ENCODE measurements at places on chromosomes 4 and X.

DNA sequence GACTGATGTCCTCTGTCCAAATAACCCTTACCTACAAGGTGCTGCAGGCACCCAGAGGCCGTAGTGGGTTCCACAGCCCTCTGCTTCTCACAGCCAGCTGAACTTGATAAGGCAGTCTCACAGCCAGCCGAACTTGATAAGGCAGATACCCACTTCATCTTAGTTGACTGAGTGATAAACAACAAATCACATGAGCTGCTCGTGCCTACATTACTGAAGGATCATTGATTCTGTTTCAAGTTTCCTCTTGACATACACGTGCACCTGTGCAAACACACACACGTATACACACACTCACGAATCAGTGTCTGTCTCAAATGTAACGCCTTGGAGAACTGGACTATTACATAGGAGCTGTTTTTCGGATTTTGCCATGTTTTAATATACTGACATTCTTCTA is 276.3 kb downstream of the DCTD start:
- no peak for DNase-seq

DNA sequence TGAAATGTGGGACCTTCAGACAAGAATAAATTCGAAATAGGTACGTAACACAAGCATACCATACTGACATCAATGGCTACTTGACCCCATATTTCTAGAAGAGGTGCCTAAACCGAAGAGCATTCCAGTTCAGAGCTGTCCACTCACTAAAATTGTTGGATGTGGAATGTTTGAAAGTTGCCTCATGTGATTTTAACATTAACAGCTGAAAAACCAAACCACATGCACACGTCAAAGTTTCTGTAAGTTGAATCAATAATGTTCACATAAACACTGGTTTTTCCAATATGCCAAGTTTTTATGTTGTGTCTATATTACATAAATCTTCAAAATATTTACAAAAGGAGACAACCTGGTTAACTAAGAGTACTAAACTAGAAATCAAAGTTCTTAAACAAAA is 3.5 kb downstream of the UBE2D3 start:
- no peak for DNase-seq

- no peak for DNase-seq
Measured at GRCh38 chrX:20664774-20665173, 398.1 kb upstream of the RPS6KA3 start.

- peak; percentile 76 for DNase-seq
Measured at GRCh38 chr4:113355550-113356371, 306.3 kb downstream of the ANK2 start.

DNA sequence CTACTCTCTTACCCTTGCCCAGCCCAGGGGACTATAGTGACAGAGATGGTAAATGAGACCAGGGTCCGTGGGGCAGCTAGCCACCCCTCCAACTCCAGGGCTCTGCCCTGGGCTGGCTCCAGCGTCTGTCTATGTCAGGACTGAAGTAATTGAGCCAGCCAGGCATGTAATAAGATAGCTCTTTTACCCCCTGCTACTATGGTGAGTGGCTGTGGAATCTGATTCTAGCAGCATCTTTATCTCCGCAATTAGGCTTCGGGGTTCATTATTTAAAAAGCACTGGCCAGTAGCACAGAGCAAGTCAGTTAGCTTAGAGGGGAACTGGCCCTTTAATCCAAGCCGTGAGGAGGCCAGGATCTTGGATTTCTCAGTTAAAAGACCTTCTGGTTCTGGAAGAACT is 123.3 kb upstream of the RAI2 start:
- no peak for DNase-seq

DNA sequence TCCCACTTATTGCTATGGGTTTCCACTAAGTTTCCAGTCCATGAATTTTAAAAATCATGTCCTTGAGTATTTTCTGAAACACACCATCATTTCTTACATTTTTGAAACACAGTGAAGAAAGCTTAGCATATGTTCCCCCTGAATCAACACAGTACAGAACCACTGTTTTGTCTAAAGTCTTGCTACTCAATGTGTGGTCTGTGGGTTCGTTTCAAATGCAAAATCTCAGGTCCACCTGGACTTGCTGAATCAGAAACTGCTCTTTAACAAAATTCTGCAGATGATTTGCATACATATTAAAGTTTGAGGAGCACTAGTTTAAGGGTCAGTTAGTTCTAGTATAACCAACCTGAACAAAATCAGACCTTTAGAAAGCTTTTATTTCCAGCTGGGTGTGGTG is 60.4 kb downstream of the SUPT20HL2 start:
- DNase-seq = no peak

DNA sequence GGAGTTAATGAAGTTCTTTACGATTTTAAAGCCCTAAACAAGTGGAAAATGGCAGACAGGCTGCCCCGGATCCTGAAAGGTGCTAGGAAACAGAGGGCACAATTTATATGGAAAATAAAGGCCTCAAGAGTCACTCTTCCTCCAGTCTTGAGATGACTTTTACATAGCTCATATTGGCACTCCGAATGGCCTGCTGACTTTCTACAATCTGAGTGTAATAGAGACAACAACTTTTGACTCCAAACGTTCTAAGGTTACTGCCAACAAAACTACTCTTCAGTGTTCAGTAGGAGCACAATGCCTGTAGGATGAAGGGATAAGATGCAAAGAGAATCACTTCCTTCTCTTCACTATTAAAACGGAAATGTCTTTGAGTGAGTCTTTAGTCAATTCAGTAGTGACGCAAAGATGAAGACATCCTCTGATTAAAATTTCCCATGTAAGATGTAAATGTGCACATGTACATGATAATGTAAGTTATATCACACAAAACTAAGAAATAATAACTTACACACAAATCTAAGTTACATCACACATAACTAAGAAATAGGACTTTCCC is 40.5 kb downstream of the VEGFC start:
- no peak for DNase-seq

GRCh38 chr4:177265729-177266128 is 43.9 kb upstream of the NEIL3 start:
- DNase-seq = no peak

GRCh38 chr4:121472937-121473721 is 92.3 kb upstream of the QRFPR start:
- DNase-seq = no peak

DNA sequence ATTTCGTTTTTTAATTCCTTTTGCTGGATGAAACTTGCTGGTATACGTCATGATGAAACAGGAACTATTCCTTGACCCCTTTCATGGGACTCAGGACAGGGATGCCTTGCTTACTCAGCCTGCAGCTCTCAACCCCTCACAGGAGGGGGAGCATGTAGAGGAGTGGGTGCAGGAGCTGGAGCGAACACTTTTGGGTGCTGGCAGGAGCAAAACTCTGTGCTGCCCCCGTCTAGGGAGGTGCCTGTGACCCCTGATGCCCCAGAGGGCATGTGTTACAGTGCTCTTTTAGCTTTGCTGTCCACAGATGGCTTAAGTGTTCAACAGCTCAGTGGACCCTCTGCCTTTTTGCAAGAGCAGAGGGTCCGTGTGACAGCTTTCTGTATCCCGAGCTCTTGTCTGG is 56.8 kb upstream of the TEX13C start:
- no peak for DNase-seq

GRCh38 chrX:153214934-153215333 is 35.9 kb downstream of the MAGEA1 start:
- DNase-seq = no peak

DNA sequence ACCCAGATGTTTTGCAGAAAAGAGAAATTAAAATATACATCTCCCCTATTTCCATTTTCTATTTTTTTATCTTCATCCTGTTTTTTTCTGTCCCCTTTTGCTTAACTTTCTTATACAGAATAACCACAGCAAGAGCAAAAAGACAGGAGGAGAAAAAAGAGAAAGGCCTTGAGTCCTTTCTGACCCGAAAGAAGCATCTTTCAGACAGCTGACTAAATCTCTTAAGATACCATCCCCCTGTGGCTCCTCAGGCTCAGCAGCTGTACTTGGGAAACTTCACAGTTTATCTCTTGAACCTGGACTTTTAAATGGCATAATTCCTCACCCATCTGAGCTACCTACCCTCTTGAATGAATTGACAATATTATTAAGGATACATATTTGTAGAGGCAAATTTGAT is 100.2 kb downstream of the FIP1L1 start:
- DNase-seq = no peak

- DNase-seq = no peak
Measured at GRCh38 chrX:71623714-71624113, 5.4 kb upstream of the CXCR3 start.

GRCh38 chr4:89957046-89957926 is 62.6 kb downstream of the MMRN1 start:
- DNase-seq = no peak

- no peak for DNase-seq
Measured at GRCh38 chr4:144696376-144696775, 50.4 kb downstream of the HHIP start.

DNA sequence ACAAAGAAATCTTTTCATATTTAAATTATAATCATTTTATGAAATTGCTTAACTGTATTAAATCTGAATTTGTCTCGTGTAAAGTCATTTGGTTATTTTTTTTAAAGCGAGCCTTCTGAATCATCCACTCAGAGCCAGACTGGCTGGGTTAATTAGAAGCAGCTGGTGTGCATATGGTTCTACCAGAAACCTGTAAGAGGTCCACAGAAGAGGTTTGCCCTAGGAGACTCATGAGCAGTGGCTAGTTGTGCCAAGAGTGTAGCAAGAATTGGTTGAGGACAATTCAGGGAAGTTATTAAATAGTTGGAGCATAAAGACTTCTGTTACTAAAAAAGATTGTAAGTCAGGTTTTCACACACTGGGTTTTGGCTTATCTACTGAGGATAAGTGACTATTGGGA is 267.4 kb downstream of the IL1RAPL2 start:
- DNase-seq = no peak

- no peak for DNase-seq
Measured at GRCh38 chrX:2549876-2550275, 49.1 kb upstream of the DHRSX start.

GRCh38 chr4:158458271-158458895 is 63.3 kb upstream of the RXFP1 start:
- DNase-seq = no peak

DNA sequence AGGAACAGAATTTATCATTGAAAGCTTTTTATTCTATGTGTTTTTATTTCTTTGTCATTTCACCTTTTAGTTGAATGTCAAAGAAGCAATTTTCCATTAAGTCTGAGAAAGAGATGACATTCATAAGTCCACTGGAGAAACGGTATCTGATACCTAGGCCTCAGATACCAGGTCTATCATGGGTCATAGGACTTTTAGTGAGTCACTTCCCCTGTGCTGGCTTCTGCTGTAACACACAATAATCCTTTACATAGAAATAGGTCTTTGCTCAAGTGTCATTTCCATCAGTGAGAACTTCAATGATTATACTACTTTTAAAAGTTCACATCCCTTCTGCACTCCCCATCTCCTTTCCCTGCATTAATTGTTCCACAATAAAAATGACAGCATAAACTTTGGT is 125.5 kb upstream of the ARMCX2 start:
- DNase-seq = no peak

GRCh38 chr4:95158045-95158444 is 390.7 kb downstream of the UNC5C start:
- DNase-seq = no peak

- no peak for DNase-seq
Measured at GRCh38 chr4:109574443-109574850, 14.4 kb downstream of the MCUB start.

DNA sequence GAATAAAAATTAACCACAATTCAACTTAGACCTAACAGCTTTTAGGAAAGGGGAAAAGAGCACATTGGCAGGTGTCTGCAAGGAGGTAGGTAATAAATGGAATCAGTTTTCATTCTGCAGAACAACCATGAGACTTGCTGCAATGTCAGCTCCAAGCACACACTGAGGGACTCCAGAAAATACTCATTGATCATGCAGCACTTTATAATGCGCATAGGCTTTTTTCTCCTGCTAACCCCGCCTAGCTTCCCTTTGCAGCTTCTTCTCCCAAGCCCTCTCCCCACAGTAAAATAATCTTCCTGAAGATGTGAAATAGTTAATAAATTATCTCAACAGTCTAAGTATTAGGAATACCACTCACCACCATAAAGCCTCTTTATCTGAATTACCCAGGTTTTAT is 36.9 kb downstream of the ANKRD17 start:
- DNase-seq = no peak

GRCh38 chrX:69556060-69557011 is 52.2 kb downstream of the NALF2 start:
- DNase-seq = no peak
